Left ventricle myocardium inferior (tissue), 1 donor: ENCODE measurements at places on chromosomes 12 and 14.

DNA sequence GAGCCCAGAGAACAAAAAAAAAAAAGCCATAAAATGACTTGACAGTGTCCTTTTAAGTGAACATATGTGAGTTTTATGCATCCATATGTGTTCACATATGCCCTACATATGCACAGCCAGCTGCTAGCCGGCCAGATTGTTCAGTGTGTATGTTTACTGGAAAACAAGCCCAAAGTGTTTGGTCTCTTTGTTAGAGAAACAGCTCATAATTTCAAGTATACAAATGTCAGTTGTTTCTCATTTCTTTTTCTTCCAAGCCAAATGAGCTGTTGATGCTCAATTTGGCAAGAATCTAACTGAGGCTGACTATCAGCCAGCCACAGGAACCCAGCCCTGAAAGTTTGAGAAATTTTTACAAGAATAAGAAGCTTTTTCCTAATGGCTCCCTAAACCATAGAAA is 60.8 kb upstream of the TSPAN8 start:
- no peaks in the 10 kb centered on the region for H3K27me3 ChIP-seq
- no peak for DNase-seq
- H3K4me3 ChIP-seq: no peak overlapping the region
- H3K4me1 ChIP-seq: no peaks in the 10 kb centered on the region
- H3K27ac ChIP-seq: no peak overlapping the region

GRCh38 chr12:43861840-43862150 is 25.9 kb downstream of the TMEM117 start:
- H3K27me3 ChIP-seq: no peaks in the 10 kb centered on the region
- H3K27ac ChIP-seq: no peak overlapping the region
- DNase-seq: no peak
- no peaks in the 10 kb centered on the region for H3K36me3 ChIP-seq

DNA sequence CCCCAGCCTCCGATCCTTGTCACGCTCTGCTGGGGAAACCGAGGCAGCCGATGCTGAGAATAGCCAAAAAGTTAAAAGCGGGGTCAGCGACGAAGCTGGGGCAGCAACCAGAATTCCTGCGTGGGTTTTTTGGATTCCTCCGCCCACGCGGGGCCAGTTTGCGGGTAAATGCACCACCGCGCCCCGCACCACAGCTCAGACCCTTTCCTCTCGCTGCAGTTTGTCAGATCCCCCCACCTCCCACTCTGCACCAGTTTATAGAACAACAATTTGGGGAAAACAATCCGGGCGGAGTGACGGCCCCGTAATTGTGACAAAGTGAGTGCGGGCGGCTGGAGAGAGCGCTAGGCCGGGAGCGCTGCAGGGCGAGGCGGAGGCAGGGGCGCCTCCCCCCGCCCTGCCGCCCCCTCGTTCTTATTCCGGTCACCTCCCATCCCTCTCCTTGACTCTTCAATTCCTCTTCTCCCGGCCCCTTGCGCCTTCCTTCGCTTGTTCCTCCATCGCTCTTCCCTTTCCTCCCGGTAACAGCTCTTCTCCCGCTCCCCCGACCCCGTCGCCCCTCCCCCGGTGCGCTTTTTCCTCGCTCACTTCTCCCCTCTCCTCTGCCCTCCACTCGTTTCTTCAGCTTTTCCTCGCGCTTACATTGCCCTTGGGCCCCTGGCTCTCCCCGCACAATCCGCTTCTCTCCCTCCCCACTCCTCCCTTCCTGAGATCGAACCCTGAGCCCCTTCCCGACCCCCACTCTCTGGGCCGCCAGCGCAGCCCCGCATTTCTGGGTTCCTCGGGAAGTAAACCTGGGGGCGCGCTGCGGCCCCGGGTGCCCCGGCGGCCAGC is 646 bp upstream of the DNAJC22 start:
- H3K27ac ChIP-seq: no peak overlapping the region
- H3K4me1 ChIP-seq: peaks cover 61% of the 10 kb centered on the region
- H3K4me3 ChIP-seq: peak overlapping the region; percentile 63
- DNase-seq: no peak

DNA sequence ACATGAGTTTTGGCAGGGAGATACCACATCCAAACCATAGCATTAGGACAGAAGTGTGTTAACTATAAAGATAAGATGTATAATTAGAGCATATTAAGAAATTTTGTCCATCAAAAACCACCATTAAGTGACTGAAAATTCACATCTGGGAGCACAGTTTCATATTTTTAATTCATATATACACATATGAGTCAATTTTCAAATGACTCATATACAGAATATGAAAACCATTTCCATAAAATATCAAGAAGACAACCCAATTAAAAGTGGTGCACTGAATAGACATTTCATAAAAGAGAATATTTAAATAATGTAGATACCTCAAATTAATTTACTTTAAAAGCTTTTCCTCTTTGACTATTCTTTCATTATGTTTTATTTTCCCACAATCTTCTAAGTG is 25.3 kb downstream of the MUCL1 start:
- H3K36me3 ChIP-seq: no peaks in the 10 kb centered on the region
- no peak overlapping the region for H3K4me3 ChIP-seq
- H3K27ac ChIP-seq: no peak overlapping the region
- no peaks in the 10 kb centered on the region for H3K4me1 ChIP-seq

DNA sequence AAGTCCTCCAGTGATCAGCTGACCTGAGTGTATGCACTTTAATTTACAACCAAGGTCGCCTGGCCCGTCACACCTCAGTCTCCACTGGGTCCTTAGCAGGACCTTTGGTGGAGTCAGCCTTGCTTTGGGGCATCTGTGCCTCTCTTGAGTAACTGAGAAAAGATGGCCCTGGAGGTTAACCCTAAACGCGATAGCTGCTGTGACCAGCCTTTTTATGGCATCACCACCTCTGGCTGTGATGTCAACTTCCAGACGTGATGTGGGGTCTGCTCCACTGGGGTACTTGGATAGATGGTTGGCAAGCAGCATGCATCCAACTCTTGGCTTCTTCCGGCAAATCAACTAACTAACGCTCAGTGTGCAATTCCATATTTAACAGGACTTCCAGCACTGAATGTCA is 122.8 kb upstream of the RTL1 start:
- peaks cover 29% of the 10 kb centered on the region for H3K27me3 ChIP-seq
- H3K4me1 ChIP-seq: no peaks in the 10 kb centered on the region
- H3K27ac ChIP-seq: no peak overlapping the region

DNA sequence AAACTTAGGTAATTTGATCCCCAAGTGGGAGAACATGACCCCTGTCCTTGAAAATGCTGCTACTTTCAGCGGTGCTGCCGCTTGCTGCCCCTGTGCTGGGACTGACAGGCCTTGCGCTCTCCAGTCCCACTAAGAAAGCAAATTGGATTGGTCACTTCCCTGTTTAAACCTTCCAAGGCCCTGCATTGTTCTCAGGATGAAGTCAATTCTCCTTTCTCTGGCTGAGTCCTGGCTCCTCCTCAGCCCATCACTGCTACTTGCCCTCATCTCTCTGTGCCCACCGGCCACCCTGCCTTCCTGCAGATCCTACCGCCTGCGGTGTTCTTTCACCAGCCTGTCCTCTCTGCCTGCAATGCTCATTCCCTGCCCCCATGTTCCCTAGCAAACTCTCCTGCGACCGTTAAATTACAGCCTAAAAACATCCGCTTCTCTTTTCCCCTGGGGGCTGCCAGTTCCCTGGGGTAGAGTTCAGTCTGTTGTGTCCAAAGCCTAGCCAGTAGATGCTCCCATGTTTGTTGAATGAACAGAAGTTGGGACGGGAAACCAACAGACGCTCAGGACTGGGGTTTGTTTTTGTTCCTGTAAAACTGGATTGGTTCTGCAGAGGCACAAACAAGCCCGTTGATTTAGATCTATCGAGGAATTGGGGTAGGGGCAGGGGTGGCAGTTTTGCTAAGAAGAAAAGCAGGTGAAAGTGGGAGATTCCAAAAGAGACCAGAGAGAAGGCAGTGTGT is 127.3 kb upstream of the HIF1A start:
- peak overlapping the region; percentile 54 for H3K4me3 ChIP-seq
- DNase-seq: no peak
- peak overlapping the region; percentile 87 for H3K27ac ChIP-seq
- peaks cover 61% of the 10 kb centered on the region for H3K4me1 ChIP-seq

DNA sequence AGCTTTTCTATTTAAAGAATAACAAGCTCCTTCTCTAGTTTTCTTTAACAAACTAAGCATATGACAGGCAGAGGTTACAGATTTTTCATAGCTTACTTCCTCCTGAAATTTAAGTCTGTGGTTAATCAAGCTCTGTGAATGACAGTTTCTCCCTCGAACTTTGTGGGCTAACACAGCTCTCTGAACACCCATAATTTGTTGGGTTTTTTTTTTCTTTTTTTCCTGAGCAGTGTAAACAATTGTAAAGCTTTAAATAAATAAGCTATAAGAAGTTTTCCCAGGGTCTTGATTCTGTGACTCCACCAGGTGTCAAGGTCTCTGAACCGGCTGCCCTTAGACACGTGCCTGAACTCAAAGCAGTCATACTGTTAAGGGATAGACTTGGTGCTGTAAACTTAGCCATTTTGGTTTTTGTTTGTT is 128.1 kb upstream of the AMIGO2 start:
- H3K27ac ChIP-seq: no peak overlapping the region
- no peak for DNase-seq
- no peak overlapping the region for H3K4me3 ChIP-seq

GRCh38 chr14:42027271-42027670 is 420.6 kb downstream of the LRFN5 start:
- H3K4me3 ChIP-seq: no peak overlapping the region
- H3K36me3 ChIP-seq: no peaks in the 10 kb centered on the region
- no peaks in the 10 kb centered on the region for H3K27me3 ChIP-seq
- no peak overlapping the region for H3K27ac ChIP-seq
- DNase-seq: no peak

- no peaks in the 10 kb centered on the region for H3K36me3 ChIP-seq
- no peak overlapping the region for H3K4me3 ChIP-seq
- H3K27me3 ChIP-seq: no peaks in the 10 kb centered on the region
These were observed 15.2 kb upstream of the LUM start for GRCh38 chr12:91126516-91126915.

DNA sequence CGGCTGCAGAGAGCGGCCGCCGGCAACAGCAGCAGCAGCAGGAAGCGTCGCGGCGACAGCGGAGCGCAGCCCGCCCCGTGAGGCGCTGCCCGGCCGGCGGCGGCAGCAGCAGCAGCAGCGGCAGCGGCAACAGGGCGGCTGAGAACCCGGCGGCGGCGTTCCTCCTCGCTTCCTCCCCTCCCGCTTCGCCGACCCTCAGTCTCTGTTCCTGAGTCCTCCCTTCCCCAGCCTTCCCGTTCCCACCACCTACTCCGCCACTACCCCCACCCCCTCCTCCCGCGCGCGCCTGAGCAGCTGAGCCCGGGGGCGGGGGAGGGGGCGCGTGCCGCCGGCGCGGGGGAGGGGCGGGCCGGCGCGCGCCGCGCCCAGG is 310 bp downstream of the BICDL1 start:
- peak; percentile 14 for DNase-seq
- peaks cover 14% of the 10 kb centered on the region for H3K4me1 ChIP-seq
- H3K27me3 ChIP-seq: peaks cover 88% of the 10 kb centered on the region
- no peaks in the 10 kb centered on the region for H3K36me3 ChIP-seq
- peak overlapping the region; percentile 14 for H3K27ac ChIP-seq

- no peak for DNase-seq
- H3K27me3 ChIP-seq: no peaks in the 10 kb centered on the region
These were observed 105.4 kb downstream of the FBXL14 start for GRCh38 chr12:1488908-1489381.

GRCh38 chr14:55715889-55716288 is 135.9 kb downstream of the KTN1 start:
- H3K27ac ChIP-seq: no peak overlapping the region
- H3K4me1 ChIP-seq: peaks cover 8% of the 10 kb centered on the region
- H3K4me3 ChIP-seq: no peak overlapping the region
- no peaks in the 10 kb centered on the region for H3K27me3 ChIP-seq
- H3K36me3 ChIP-seq: no peaks in the 10 kb centered on the region

DNA sequence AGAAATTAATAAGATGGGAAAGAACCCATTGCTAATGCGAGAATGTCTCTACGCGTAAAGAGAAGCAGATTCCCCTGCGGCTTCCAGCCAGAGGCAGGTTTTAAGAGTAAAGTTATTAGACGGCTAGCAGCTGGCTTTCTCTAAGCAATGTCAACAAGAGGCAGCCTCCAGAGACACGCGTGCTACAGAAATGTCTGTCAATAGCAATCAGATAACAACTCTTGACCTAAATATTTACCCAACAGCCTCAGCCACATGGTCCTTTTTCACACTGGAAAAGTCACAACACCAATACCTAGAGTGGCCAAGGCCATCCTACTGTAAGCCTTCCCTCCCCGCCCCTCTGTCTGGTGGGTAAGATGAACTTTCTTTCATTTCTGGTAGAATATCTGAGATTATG is 146.0 kb upstream of the SFSWAP start:
- peaks cover 74% of the 10 kb centered on the region for H3K27me3 ChIP-seq
- H3K27ac ChIP-seq: no peak overlapping the region
- H3K4me3 ChIP-seq: no peak overlapping the region
- H3K4me1 ChIP-seq: no peaks in the 10 kb centered on the region
- no peaks in the 10 kb centered on the region for H3K36me3 ChIP-seq
- no peak for DNase-seq

GRCh38 chr12:114846771-114847170 is 162.8 kb upstream of the TBX3 start:
- H3K4me1 ChIP-seq: peaks cover 11% of the 10 kb centered on the region
- H3K27me3 ChIP-seq: peaks cover 16% of the 10 kb centered on the region
- H3K27ac ChIP-seq: no peak overlapping the region
- H3K36me3 ChIP-seq: no peaks in the 10 kb centered on the region
- no peak overlapping the region for H3K4me3 ChIP-seq

DNA sequence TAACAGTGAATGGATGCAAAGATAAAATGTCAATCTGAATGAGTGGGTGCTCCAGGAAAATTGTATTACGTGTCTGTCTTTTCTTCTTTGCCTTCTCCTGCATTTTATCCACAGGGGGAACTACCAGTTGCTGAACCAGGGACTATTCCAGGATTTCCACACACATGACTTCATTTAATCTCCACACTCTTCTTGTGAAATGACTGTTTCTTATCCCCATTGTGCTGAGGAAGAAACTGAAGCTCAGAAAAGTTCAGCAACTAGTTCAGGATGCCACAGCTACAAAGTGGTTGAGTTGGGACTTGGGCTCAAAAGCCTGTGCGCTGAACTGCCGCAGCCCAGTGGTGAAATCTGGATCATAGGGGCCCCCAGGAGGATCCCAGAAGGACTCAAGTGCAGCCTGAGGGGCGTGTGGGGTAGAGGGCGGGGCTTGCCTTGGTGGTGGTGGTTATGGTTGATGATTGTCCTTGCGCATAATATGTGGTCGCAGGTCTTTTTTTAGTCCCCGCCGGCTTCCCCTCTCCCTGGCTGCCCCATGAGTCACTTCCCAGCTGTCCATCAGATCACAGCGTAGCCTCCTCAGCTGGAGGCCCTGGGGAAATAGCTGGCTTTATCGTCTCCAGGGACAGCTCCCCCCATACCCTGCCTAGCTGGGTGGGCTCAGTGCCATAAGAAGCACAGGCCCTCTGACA is 235.2 kb upstream of the CRY1 start:
- no peak for DNase-seq
- H3K27me3 ChIP-seq: peaks cover 63% of the 10 kb centered on the region
- no peak overlapping the region for H3K4me3 ChIP-seq
- H3K4me1 ChIP-seq: no peaks in the 10 kb centered on the region
- H3K27ac ChIP-seq: no peak overlapping the region
- no peaks in the 10 kb centered on the region for H3K36me3 ChIP-seq

GRCh38 chr14:83294941-83295340 is 1761.3 kb upstream of the SEL1L start:
- no peaks in the 10 kb centered on the region for H3K36me3 ChIP-seq
- H3K27me3 ChIP-seq: no peaks in the 10 kb centered on the region
- H3K4me3 ChIP-seq: no peak overlapping the region
- DNase-seq: no peak
